Midbrain (tissue), 1 donor: ENCODE measurements at places on chromosomes 7 and 10.

DNA sequence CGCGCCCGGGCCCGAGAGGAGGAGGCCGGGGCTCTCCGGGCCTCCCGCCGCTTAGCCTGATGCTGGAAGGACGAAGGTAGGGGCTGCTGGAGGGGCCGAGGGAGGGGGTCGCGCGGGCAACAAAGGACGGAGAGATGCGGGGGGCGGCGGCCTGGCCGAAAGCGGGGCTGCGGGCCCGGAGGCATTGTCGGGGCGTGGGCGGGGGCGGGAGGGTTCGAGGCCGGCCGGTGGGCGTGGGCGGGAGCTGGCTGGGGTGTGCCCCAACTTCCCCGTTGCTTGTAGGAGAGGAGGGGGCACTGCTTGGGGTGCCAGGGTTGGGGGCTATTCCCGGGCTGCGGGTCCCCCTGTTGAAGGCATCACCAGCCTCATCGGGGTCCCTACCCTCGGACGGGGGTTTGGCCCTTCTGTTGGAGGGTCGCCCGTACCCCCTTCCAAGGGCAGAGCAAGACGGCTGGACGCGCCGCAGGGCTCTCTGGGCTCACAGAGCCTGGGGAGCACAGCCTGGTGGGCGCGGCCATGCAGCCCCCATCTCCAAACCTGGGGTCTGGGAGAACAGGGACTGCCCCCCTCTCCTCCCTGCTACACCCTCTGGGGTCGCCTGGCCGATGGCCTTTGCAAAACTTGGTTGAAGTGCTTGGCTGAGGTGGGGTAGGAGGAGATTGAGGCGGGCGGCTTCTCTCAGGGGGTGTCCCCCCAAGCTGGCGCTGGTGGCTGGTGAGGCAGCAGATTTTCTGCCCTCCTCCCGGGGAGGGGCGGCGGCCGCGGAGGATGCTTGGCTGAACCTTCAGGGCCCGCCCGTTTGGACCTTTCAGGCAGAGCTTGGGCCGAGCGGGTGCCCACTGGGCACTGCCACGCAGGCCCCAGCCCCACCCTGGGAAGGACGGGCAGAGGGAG lies 699 bp downstream of the CLIP2 start:
- DNase-seq = peak; percentile 66

- peak; percentile 30 for DNase-seq
These were observed 1.7 kb upstream of the PAX2 start for GRCh38 chr10:100743626-100744135.

- peak; percentile 34 for DNase-seq
These were observed 605 bp downstream of the SUFU start for GRCh38 chr10:102504179-102504975.

DNA sequence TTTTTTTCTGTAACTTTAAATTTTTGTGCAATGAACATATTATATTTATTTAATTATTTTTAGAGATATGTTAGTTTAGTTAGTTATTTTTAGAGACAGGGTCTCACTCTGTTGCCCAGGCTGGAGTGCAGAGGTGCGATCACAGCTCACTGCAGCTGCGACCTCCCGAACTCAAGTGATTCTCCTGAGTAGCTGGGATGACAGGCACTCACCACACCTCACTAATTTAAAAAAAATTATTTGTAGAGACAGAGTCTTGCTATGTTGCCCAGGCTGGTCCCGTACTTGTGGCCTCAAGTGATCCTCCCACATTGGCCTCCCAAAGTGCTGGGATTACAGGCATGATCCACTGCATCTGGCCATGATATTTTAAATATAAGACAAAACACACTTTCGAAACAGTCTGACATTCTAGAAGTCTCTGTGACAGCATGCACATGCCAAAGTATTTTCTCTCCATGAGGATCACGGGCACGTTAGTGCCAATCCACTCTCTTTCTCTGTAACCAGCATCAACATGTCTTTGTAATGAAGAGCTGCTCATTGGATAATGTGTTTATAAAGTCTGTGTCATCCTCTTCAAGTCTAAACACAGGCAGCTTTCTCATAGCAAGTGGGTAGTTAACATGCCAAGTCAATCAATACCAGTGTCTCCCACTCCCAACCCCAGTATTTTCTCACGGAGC lies 137.4 kb downstream of the GLI3 start:
- no peak for DNase-seq

GRCh38 chr7:155466142-155466813 lies 8.3 kb downstream of the EN2 start:
- DNase-seq = no peak
